Smooth muscle cell of trachea (primary cell): ENCODE measurements at places on chromosomes 4 and X. TPM values are rescaled to one million over a fixed set of nuclear protein-coding genes. Genes with fewer than 3 reads are reported as not detected.

Gene SLC9B1
- total RNA-seq, result 1.6 and 1.7 TPM in 2 replicates

Gene SEC24B
- 14.6 and 14.7 TPM in 2 replicates for total RNA-seq

Gene FAM241A
- 0.83 and 1.9 TPM in 2 replicates for total RNA-seq

Gene BMPR1B
- 0.50 and 1.6 TPM in 2 replicates for total RNA-seq

Gene GLOD5
- not detected in 2 replicates for total RNA-seq

Gene ZNF732
- total RNA-seq, result 0.17 and 0.29 TPM in 2 replicates

Gene PNMA3
- 0.29 and 0.66 TPM in 2 replicates for total RNA-seq

Gene FOXR2
- not detected in 2 replicates for total RNA-seq

Gene TRAM1L1
- total RNA-seq, result 3.5 and 4.2 TPM in 2 replicates

Gene AFF2
- total RNA-seq, result under 0.01 TPM in 1 of 2 replicates, not detected in the other

Gene AREG
- 0.29 TPM in 1 of 2 replicates, not detected in the other for total RNA-seq

Gene TMSB15A
- 2.0 and 10.2 TPM in 2 replicates for total RNA-seq

Gene SSX2
- total RNA-seq, result not detected in 2 replicates

Gene MAGEA11
- total RNA-seq, result under 0.01 TPM in 1 of 2 replicates, not detected in the other

Gene TGIF2LX
- total RNA-seq, result not detected in 2 replicates

Gene VCX
- not detected in 2 replicates for total RNA-seq

Gene CLGN
- 11.6 and 34.2 TPM in 2 replicates for total RNA-seq

Gene ARR3
- not detected in 2 replicates for total RNA-seq

Gene PRKG2
- 23.3 and 41.9 TPM in 2 replicates for total RNA-seq

Gene SPIN2A
- 0.99 and 1.0 TPM in 2 replicates for total RNA-seq

Gene STAP1
- not detected in 2 replicates for total RNA-seq

Gene PDZD4
- 0.15 and 0.33 TPM in 2 replicates for total RNA-seq

Gene HMX1
- total RNA-seq, result not detected in 2 replicates

Gene CXorf38
- 9.9 and 13.8 TPM in 2 replicates for total RNA-seq

Gene CSAG2
- not detected in 2 replicates for total RNA-seq

Gene LCORL
- total RNA-seq, result 4.3 and 15.9 TPM in 2 replicates

Gene GYPE
- 1.0 and 1.2 TPM in 2 replicates for total RNA-seq

Gene DCAF4L1
- under 0.01 and 0.17 TPM in 2 replicates for total RNA-seq

Gene GSX2
- not detected in 2 replicates for total RNA-seq

Gene PLAC1
- 0.29 and 2.2 TPM in 2 replicates for total RNA-seq

Gene DSPP
- not detected in 2 replicates for total RNA-seq

Gene EREG
- 0.15 and 0.33 TPM in 2 replicates for total RNA-seq

Gene RAB41
- not detected in 2 replicates for total RNA-seq

Gene FAM47A
- total RNA-seq, result not detected in 2 replicates

Gene NCAPG
- 4.5 and 44.4 TPM in 2 replicates for total RNA-seq

Gene SOX3
- 0.15 TPM in 1 of 2 replicates, not detected in the other for total RNA-seq

Gene SMIM31
- not detected in 2 replicates for total RNA-seq

Gene STATH
- not detected in 2 replicates for total RNA-seq

Gene GYG2
- total RNA-seq, result 4.5 and 9.3 TPM in 2 replicates

Gene OTC
- 0.15 TPM in 1 of 2 replicates, not detected in the other for total RNA-seq

Gene SPIN2B
- total RNA-seq, result 8.4 and 13.1 TPM in 2 replicates

Gene LUZP4
- not detected in 2 replicates for total RNA-seq

Gene PDHA2
- not detected in 2 replicates for total RNA-seq

Gene REELD1
- not detected in 2 replicates for total RNA-seq

Gene IBSP
- 0.15 TPM in 1 of 2 replicates, not detected in the other for total RNA-seq

Gene PPP2R2C
- total RNA-seq, result 0.15 and 0.17 TPM in 2 replicates

Gene NHS
- total RNA-seq, result 3.9 and 4.6 TPM in 2 replicates

Gene PARM1
- 0.17 TPM in 1 of 2 replicates, not detected in the other for total RNA-seq

Gene TRPC5OS
- total RNA-seq, result under 0.01 TPM in 1 of 2 replicates, not detected in the other
